ENCODE measurements at places on chromosomes 11 and 22. TPM values are rescaled to one million over a fixed set of nuclear protein-coding genes. Genes with fewer than 3 reads are reported as not detected.

ASRGL1 gene
- 1.9 TPM for polyA plus RNA-seq

NUCB2 gene
- 135 TPM for polyA plus RNA-seq

SAA2 gene
- polyA plus RNA-seq: not detected

MS4A7 gene
- polyA plus RNA-seq: 3.5 TPM

GRCh38 chr11:111982019-111982464 lies 43.2 kb upstream of the DLAT start:
- peak; percentile 39 for DNase-seq
